ENCODE measurements at places on chromosomes 11 and 22. TPM values are rescaled to one million over a fixed set of nuclear protein-coding genes. Genes with fewer than 3 reads are reported as not detected.

DNA sequence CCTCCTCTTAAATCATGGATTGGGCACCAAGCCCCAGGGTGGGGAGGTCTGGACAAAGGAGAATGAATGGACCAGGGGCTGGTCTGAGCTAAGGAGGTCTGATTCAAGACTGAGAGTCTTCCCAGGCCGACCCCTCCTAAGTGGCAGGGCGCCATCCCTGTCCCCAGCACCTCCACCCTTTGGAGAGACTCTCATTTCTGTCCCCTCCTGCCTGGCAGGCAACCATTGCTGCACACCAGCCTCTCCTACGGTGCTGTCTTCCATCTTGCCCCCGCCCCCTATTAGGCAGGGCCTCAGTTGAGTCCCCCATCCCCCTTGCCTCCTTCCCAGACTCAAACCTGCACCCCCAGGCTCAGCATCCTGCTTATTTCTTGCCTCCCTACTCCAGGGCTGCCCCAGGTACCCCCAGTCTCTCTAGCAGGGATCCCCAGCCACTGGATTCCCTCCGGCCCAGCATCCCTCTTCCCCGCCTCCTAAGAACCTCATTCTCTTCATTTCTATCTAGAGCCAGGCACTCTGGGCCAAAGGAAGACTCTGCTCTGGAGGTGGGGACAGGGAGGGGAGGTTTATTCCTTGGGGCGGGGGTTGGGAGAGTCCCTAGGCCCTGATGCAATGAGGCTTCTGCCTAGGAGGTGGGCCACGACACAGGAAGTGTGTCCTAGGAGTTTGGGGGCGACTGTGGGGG is 1.7 kb upstream of the RCOR2 start:
- H3K27me3 ChIP-seq = no peaks in the 10 kb centered on the region
- no peak overlapping the region for H3K27ac ChIP-seq

DNA sequence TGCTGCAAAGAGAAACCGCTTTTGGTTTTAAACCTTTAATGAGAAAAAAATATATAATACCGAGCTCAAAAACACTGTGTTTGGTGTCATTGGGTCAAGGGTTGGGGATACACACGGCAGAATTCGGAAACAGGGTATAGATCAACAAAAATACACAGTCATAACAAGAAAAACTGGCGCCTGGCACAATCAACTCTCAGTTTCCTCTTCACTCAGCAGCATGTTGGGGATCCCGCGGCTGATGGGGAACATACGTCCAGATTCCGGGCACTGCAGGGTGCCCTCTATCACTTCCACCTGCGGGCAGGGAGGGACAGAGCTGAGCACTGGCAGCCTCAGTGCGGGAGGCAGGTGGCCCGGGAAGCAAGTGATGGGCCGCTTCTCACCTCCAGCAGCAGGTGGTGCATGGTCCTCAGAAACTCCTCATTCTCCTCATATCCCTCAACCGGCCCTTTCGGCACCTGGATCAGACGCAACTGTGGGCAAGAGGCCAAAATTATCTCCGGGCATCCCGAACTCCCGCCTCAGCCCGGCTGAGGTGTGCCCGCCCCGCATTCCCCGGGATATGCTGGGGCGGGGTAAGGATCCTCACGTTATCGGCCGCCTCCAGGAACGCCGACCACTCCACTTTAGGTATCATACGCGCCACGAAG is 561 bp downstream of the TRMT112 start:
- H3K4me3 ChIP-seq = peak overlapping the region; percentile 93
- peaks cover 20% of the 10 kb centered on the region for H3K36me3 ChIP-seq
- H3K27me3 ChIP-seq = no peaks in the 10 kb centered on the region
- H3K27ac ChIP-seq = peak overlapping the region; percentile 99
- no peak for DNase-seq

GRCh38 chr11:82909015-82909640 is 7.6 kb downstream of the DDIAS start:
- no peaks in the 10 kb centered on the region for H3K36me3 ChIP-seq
- H3K4me1 ChIP-seq = no peaks in the 10 kb centered on the region
- no peak for DNase-seq
- no peaks in the 10 kb centered on the region for H3K27me3 ChIP-seq
- no peak overlapping the region for H3K4me3 ChIP-seq
- H3K27ac ChIP-seq = no peak overlapping the region

- H3K4me3 ChIP-seq = peak overlapping the region; percentile 84
- peaks cover 50% of the 10 kb centered on the region for H3K36me3 ChIP-seq
- H3K4me1 ChIP-seq = peaks cover 11% of the 10 kb centered on the region
- H3K27ac ChIP-seq = no peak overlapping the region
- H3K27me3 ChIP-seq = no peaks in the 10 kb centered on the region
Observed at GRCh38 chr11:62724171-62724570, 3.1 kb downstream of the HNRNPUL2 start.

DNA sequence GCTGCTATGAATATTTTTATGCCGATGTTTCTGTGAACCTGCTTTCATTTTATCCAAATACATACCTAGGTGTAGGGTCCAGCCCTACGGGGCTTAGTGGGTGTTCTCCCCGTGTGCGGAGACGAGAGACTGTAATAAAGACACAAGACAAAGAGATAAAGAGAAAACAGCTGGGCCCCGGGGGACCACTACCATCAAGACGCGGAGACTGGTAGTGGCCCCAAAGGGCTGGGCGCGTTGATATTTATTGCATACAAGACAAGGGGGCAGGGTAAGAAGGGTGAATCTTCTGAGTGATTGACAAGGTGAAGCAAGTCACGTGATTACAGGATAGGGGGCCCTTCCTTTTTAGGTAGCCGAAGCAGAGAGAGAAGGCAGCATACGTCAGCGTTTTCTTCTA is 920.1 kb downstream of the BRD1 start:
- no peak overlapping the region for H3K27ac ChIP-seq
- H3K4me3 ChIP-seq = no peak overlapping the region
- H3K27me3 ChIP-seq = no peaks in the 10 kb centered on the region
- H3K4me1 ChIP-seq = no peaks in the 10 kb centered on the region
- no peak for DNase-seq
- no peaks in the 10 kb centered on the region for H3K36me3 ChIP-seq

DNA sequence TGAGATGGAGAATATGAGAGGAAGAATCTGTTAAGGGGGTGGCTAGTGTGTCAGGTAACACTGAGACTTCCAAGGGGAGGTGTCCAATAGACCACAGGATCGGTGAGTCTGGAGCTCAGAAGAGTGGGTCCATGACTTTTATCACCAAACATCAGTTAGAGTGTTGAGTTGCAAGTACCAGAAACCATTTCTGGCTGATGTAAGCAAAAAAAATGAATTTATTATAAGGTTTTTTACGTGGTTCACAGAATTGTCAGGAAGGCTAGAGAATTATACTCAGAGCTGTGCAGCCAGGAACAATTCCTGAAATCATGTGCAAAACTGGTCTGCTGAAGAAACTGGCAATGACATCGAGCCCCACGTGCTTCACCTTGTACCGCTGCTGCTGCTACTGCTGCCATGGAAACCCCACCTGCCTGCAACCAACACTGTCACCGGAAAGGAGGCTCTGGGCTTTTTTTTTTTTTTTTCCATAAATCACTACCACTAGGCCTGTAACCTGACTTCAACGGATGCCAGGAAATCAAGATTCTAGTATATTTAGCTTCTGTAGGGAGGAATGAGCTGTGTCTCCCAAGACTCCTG is 16.6 kb upstream of the STK33 start:
- H3K4me1 ChIP-seq = no peaks in the 10 kb centered on the region
- no peak overlapping the region for H3K27ac ChIP-seq
- H3K27me3 ChIP-seq = no peaks in the 10 kb centered on the region
- H3K36me3 ChIP-seq = no peaks in the 10 kb centered on the region
- DNase-seq = no peak

GRCh38 chr22:31313366-31314147 is 21.3 kb upstream of the PIK3IP1 start:
- DNase-seq = peak; percentile 79
- no peak overlapping the region for H3K4me3 ChIP-seq
- H3K27me3 ChIP-seq = no peaks in the 10 kb centered on the region
- H3K4me1 ChIP-seq = peaks cover 4% of the 10 kb centered on the region

DNA sequence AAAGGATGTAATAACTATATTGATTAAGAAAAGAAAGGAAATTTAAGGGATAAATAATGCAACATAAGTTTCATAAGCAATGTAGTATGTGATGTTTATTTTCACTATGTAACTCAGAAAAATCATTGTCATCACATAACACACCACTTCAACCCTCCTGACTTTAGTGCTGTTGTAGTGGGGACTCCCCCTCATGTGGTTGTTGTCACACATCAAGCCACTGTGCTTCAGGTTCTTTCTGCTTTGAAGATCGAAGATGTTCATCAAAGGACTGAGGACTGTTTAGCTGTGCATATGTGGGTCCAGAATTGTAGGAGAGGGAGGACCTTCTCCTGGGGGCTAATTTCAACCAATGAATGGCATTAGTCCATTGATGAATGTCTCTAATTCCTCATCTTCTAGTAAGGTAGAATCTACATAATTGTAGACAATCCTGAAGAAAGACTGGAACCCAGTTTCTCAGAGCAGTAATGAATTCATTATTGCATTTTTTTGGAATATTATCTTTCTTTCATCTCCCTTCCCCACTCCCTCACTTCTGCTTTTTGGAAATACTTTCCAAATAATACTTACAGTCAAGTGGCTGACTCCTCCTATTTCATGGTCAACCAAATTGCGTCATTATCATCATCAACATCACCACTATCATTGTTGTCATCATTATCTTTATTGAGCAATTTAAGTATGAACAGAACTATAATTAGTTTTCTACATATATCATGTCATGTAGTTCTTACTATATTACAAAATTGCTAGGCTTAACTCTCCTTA is 9.8 kb upstream of the CARD16 start:
- H3K27ac ChIP-seq = no peak overlapping the region
- H3K4me1 ChIP-seq = no peaks in the 10 kb centered on the region
- no peak overlapping the region for H3K4me3 ChIP-seq

- DNase-seq = no peak
- H3K4me3 ChIP-seq = no peak overlapping the region
- no peak overlapping the region for H3K27ac ChIP-seq
- no peaks in the 10 kb centered on the region for H3K27me3 ChIP-seq
- no peaks in the 10 kb centered on the region for H3K36me3 ChIP-seq
Observed at GRCh38 chr11:21635394-21636145, 557.3 kb upstream of the ANO5 start.

- no peaks in the 10 kb centered on the region for H3K27me3 ChIP-seq
- no peaks in the 10 kb centered on the region for H3K36me3 ChIP-seq
- H3K27ac ChIP-seq = no peak overlapping the region
- DNase-seq = no peak
Observed at GRCh38 chr11:44088377-44088776, 7.1 kb upstream of the EXT2 start.

DNA sequence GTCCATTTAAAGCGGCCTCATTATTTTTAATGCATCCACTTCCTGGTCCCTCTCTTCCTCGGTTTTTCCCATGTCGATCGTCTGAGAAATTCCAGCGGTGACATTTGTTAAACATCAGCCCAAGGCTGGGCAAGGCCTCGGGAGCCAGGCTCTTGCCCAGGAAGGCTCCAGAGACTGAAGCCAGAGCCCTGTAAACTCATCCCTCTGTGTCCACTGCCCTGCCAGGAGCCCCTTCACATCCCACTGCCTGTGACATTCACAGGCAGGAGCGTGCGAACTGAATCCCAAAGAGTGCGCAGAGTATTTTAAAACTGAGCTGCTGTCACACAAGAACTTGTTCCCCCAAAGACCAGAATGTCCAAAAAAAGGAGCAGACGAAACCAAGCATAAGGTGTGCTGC is 56.5 kb upstream of the ANO1 start:
- H3K36me3 ChIP-seq = no peaks in the 10 kb centered on the region
- no peaks in the 10 kb centered on the region for H3K4me1 ChIP-seq
- H3K27me3 ChIP-seq = no peaks in the 10 kb centered on the region
- DNase-seq = no peak
- no peak overlapping the region for H3K27ac ChIP-seq

- H3K36me3 ChIP-seq = no peaks in the 10 kb centered on the region
- DNase-seq = no peak
- no peak overlapping the region for H3K27ac ChIP-seq
Observed at GRCh38 chr11:115244758-115245157, 259.5 kb downstream of the CADM1 start.

DNA sequence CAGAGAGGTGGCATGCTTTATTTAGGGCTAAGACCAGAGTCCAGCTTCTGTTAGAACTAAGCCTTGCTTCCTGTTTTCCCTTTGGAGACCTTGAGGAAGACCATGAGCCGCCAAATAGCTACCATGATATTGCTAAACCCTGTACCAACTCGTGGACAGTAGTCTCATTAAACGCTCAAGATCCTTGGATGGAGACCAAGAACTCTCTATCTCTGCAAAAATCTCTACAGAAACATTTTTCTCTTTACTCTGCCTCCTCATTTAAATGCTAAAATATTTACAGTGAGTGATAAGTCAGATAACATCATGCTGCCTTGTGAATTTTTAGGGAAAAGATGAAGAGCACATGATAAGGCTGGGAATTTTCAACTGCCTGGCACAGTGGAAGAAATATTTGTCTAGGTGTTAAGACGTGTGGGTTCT is 197.8 kb downstream of the MAML2 start:
- no peak overlapping the region for H3K4me3 ChIP-seq
- H3K4me1 ChIP-seq = no peaks in the 10 kb centered on the region
- no peaks in the 10 kb centered on the region for H3K27me3 ChIP-seq

MUC5AC gene
- total RNA-seq = not detected

VSIG2 gene
- total RNA-seq = 1.4 TPM

NAA40 gene
- 3.6 TPM for total RNA-seq

YPEL1 gene
- 2.8 TPM for total RNA-seq

Measured in right lobe of liver (tissue), 6 donors.